ENCODE measurements at places on chromosomes 13 and 19. TPM values are rescaled to one million over a fixed set of nuclear protein-coding genes. Genes with fewer than 3 reads are reported as not detected.

Gene PROZ
- not detected for total RNA-seq

GRCh38 chr19:28296506-28296905 lies 916.4 kb downstream of the UQCRFS1 start:
- DNase-seq = no peak

DNA sequence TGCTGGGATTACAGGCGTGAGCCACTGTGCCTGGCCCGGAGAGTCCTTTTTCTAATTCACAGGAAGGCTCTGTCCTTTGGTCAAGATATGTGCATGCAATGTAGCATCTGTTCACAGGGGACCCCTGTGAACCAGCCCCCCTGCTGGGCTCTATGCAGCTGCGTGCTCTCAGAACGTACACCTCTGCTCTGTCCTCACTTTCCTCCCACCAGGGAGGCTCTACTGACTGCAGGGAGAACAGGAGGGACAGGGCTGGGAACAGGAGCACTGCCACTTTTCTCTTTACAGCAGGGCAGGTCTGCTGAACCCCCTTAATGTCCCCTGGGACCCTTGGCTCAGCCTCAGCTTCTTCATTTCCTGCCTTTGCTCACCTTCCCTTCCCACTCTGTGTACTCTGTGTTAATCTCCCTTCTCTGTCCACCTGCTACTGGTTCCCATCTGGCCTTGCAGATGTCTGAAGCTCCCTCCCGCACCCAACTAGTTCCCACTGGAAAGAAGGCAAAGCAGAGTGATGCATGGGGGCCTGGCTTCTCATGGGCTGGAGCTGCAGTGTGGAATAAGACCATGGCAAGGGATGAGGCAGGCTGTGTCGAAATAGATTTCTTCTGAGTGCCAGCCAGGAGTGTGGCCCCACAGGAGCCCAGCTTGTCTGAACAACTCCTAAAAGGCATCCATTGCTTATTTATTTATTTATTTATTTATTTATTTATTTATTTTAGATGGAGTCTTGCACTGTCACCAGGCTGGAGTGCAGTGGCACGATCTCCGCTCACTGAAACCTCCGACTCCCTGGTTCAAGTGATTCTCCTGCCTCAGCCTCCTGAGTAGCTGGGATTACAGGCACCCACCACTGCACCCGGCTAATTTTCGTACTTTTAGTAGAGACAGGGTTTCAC lies 7.2 kb downstream of the ADGRE2 start:
- DNase-seq = peak; percentile 23

Gene DCUN1D2
- 23.8 TPM for total RNA-seq

- DNase-seq = no peak
Observed at GRCh38 chr13:27004326-27004725, 167.3 kb downstream of the USP12 start.
